Right renal pelvis (tissue), 4 donors: ENCODE measurements at places on chromosomes 7 and 10. TPM values are rescaled to one million over a fixed set of nuclear protein-coding genes. Genes with fewer than 3 reads are reported as not detected.

- no peak for DNase-seq
Measured at GRCh38 chr10:71211053-71211452, 1.3 kb upstream of the UNC5B start.

GRCh38 chr7:57339198-57339944 is 110.6 kb upstream of the ZNF716 start:
- DNase-seq = no peak

The CPA2 gene
- polyA plus RNA-seq = 0.49 TPM

GRCh38 chr10:76244061-76244686 is 812.8 kb downstream of the LRMDA start:
- DNase-seq = peak; percentile 69

DNA sequence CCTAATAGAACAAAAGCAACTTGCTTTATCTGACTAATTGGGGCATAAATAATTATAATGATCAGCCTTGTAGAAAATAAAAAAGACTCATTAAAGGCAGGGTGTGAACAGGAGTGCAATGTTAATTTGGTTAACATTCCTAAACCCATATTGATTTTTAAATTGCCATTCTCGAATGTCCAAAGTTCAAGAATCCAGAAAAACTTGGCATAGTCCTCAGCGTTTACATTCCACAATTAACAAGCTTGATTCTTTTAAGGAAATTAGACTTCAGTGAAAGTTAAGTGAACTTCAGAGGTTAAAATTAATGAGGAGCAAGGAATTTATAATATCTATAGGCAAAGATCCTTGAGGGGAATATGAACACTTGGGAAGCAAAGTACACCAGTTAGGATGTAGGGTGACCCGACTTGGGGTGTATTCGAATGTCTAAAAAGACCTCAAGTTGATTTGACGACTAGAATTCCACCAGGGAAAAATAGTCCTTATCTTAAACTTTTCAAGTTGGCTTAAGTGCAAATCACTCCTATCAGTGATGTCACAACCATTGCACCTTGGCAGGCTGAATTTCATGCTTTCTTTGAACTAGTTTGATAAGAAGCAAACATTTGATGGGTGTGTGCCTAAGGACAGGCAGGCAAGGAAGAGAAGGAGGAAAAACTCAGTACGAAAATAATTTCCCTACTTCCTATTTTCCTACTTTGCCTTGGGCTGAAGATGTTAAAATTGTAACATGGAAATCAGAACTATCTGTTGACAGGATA is 830.4 kb upstream of the COBL start:
- no peak for DNase-seq

The CHCHD2 gene
- 315 TPM for polyA plus RNA-seq

- no peak for DNase-seq
Measured at GRCh38 chr7:7737674-7738073, 19.3 kb upstream of the RPA3 start.

GRCh38 chr7:50651271-50651989 is 86.2 kb upstream of the DDC start:
- no peak for DNase-seq

DNA sequence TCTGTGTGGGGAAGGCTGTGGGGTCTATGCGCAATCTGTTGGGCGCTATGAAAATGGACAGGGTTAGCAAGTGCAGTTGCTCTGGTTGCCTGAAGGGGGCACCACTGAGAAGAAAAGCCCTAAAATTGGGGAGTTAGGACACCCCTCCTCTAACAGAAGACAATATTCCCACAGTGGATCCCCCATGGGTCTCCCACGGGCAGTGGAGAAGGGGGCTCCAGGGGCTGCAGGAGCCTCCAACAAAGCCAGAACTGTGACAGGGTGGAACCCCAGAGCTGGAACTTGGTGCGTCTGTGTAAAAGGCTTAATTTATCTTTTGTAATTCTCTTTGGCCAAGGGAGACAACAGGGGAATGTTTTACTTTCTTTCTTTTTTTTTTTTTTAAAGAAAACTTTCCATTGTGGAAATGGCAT is 12.5 kb upstream of the COL13A1 start:
- DNase-seq = no peak

GRCh38 chr10:86304436-86304835 is 62.2 kb downstream of the GRID1 start:
- no peak for DNase-seq

DNA sequence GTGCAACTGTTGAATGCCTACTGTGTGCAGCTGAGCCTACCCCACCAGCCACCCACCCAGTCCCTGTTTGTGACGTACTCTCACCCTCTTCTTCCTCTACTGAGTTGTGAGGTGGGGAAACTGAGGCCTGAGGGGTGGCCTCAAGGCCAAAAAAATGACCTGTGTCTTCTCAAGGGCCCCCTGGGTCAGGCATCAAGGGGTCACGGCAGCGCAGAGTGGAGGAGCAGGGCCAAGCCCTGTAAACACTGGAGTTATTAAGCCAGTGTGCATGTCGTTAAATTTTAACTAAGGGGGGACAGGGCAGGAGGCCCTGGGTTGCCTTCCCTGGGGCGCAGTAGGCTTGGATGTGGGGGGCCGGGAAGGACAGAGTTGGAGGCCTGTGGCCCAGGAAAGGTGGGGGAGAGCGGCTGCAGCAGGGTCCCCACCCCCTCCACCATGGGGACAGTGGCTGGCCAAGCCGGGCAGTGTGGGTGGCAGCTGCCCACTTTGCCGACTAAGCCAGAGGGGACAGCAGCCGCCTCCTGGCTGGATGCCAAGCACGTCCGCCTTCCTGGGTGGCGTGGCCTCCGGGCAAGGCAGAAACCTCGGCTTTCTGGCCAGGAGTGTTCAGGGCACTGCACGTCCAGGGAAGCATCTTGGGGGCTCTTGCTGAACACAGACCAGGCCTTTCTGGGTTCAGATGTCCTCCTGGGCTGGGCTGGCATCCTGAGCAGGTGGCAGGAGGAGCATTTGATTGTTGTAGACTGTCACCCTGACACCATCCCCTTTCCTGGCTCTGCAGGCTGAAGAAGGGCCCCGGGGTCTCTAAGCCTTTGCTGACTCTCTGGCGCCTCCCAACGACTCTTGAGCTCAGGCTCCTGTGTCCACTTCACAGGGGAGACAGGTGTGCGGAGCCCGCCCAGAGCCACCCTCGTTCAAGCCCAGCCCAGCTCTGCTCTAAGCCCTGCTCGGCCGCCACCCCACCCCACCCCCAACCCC is 1.9 kb downstream of the SLC29A4 start:
- peak; percentile 48 for DNase-seq

DNA sequence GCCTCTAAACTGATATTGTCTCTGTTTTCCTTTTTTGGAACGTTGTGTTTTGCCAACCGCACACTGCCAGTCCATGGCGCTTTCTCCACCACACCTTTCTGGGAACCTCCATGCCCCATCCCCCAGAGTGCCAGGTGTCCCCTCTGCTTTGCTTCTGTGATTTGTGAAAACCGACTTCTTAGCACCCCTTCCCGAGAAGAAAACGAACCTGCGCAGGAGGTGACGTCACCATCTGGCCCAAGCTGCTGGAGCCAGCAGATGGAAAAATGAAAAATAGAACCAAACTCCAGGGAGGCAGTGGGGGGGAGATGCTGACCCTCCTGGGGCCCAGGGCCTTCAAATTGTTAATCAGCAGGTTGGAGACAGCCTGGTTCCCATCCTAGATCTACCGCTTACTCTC is 103.8 kb downstream of the HTR5A start:
- DNase-seq = no peak

DNA sequence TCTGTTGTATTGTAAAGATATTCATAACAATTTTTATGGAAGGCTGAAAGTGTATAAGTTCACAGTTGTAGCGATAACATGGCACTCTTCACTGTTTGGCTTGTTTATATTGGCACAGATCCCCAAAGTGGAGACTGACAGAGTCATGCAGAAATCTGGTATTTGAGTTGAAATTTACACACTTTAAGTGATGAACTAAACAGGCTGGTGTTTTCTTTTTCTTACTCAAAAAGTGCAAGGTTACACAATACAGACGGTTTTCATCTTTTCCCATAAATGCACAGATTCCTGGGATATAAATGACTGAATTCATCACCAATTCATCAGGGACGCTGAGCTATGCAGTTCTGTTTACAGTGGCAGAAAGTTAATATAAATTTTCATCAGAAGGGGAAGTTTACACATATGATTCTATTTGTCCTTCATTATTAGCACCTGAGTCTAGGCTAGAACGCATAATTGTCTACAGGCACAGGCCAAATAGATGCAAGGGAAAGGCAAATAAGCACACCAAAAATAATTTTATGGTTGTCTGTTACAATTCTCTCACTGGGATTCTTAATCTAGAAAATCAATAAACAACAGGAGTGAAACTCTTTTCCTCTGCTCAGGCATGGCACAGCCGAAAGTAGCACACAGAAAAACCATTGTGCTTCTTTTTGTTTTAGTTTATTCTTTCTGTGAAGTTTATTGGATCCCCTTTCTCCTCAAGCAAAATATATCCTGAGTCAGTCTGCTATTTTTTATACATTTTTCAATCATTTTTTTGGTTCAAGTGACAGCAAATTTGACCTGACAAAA is 88.0 kb downstream of the FOXP2 start:
- DNase-seq = no peak

- no peak for DNase-seq
Measured at GRCh38 chr7:17150018-17150417, 148.4 kb upstream of the AHR start.

GRCh38 chr7:90404777-90405176 is 1.5 kb downstream of the CLDN12 start:
- DNase-seq = no peak

The CEP55 gene
- 17.0 TPM for polyA plus RNA-seq

DNA sequence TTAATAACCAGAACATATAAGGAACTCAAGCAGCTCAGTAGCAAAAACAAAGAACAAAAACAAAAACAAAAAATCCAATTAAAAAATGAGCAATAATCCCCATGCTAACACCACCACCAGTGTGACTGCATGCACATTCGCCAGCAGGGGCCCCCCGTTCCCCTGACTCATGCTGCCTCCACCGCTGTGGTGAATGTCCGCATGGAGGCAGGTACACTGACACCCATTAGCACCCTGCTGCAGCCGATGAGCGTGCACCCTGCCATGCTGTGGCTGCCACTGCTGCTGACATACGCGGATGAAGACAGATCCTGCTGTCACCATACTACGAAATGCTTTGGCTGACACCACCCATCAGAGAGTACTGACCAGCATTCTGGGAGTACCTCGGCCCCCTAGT is 321.6 kb upstream of the LRRTM3 start:
- DNase-seq = no peak

The AKR1C3 gene
- polyA plus RNA-seq = 59.0 TPM

The AUTS2 gene
- 67.5 TPM for polyA plus RNA-seq

GRCh38 chr7:154853063-154853726 is 149.7 kb downstream of the PAXIP1 start:
- DNase-seq = no peak

The SFTPA1 gene
- not detected for polyA plus RNA-seq

GRCh38 chr10:126503392-126504062 is 115.2 kb upstream of the ADAM12 start:
- no peak for DNase-seq

The DCLRE1A gene
- 14.1 TPM for polyA plus RNA-seq

The CTAGE8 gene
- polyA plus RNA-seq = 7.2 TPM

- DNase-seq = no peak
Measured at GRCh38 chr10:79446758-79447084, 1.3 kb upstream of the ZCCHC24 start.

GRCh38 chr10:79938728-79939406 is 10.0 kb downstream of the SFTPD start:
- DNase-seq = no peak

GRCh38 chr7:96870934-96871333 is 134.4 kb upstream of the DLX6 start:
- no peak for DNase-seq

DNA sequence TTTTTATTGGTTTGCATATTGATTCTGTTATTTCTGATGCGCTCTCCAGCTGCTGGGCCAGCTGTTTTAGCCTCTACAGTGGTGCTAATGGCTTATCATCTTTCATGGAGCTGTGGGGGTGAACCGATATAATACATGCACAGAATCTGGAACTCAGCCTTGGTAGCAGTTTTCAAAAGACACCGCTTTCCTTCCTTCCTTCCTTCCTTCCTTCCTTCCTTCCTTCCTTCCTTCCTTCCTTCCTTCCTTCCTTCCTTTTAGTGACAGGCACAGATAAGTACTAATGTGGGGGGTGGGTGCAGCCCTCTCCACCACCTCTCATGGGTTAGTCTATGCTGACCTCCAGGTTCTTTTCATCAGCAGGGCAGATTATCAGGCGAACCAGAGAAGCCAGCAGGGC is 31.9 kb upstream of the C10orf53 start:
- DNase-seq = no peak

DNA sequence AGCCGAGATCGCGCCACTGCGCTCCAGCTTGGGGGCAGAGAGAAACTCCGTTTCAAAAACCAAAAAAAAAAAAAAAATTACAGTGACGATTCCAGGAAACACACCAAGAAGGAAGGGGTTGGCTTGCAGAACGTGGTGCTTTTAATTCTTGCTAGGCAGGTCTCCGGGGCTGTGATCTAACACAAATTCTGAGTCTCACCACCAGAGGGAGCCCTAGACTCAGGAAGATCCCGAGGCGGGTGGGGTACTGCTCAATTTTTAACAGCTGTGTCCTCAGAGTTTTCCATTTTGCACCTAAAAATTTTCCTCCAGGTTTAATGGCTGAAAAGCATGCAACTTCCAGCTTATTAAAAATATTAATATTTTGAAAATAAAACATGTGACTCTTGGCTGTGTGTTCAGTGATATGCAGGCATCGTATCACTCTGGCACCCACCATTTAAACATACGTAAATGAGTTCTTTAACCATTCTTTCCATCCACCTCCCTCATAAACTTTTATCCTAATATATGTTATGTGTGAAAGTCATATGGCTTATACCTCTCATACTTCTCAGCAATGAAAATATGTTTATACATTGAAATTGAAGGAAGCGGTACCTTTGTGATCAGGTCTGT is 26.5 kb upstream of the NUB1 start:
- DNase-seq = peak; percentile 58

- DNase-seq = no peak
Measured at GRCh38 chr10:116076621-116077020, 196.4 kb downstream of the GFRA1 start.

The CD36 gene
- polyA plus RNA-seq = 32.0 TPM

DNA sequence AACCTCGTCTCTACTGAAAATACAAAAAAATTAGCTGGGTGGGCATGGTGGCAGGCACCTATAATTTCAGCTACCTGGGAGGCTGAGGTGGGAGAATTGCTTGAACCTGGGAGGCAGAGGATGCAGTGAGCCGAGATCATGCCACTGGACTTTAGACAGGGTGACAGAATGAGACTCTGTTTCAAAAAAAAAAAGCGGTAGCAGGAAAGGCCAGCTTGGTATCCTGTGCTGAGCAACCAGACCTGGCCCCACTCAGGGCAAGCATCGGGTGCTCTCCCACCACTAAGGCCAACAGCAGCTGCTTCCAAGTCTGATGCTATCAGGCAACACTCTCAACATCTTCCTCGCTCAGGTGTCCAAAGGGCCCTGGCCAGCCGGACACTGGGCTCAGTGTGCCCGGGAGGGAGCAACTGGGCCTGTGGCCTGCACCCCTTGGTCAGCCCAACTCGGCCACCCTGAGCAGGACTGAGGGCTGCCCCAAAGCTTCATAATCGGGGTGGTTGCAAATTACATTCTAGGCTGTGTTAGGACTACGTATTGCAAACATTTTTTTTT is 44.3 kb upstream of the MSMB start:
- no peak for DNase-seq

GRCh38 chr7:28976022-28976421 is 17.9 kb upstream of the TRIL start:
- DNase-seq = no peak

- DNase-seq = no peak
Measured at GRCh38 chr10:77034795-77035194, 602.8 kb downstream of the KCNMA1 start.

- DNase-seq = no peak
Measured at GRCh38 chr10:387909-388660, 252.8 kb downstream of the ZMYND11 start.

The PRLHR gene
- not detected for polyA plus RNA-seq
